ENCODE measurements at places on chromosomes 3 and 15. TPM values are rescaled to one million over a fixed set of nuclear protein-coding genes. Genes with fewer than 3 reads are reported as not detected.

Gene NAALADL2
- total RNA-seq, result 9.8 TPM

Gene XIRP1
- not detected for total RNA-seq

GRCh38 chr3:114408736-114409670, 115.2 kb downstream of the TIGIT start:
- peaks cover 11% of the 10 kb centered on the region for H3K4me1 ChIP-seq
- no peaks in the 10 kb centered on the region for H3K27me3 ChIP-seq
- H3K36me3 ChIP-seq, result no peaks in the 10 kb centered on the region
- no peak overlapping the region for H3K27ac ChIP-seq
- H3K4me3 ChIP-seq, result no peak overlapping the region

Gene ATOSA
- total RNA-seq, result 46.7 TPM

Gene CYP8B1
- total RNA-seq, result not detected

Gene FETUB
- total RNA-seq, result not detected

GRCh38 chr15:24933716-24934115, 21.1 kb upstream of the SNRPN start:
- DNase-seq, result no peak
- H3K36me3 ChIP-seq, result no peaks in the 10 kb centered on the region
- no peak overlapping the region for H3K27ac ChIP-seq
- H3K4me1 ChIP-seq, result no peaks in the 10 kb centered on the region
- H3K4me3 ChIP-seq, result no peak overlapping the region

- peaks cover 79% of the 10 kb centered on the region for H3K36me3 ChIP-seq
- no peak for DNase-seq
- no peak overlapping the region for H3K4me3 ChIP-seq
- no peak overlapping the region for H3K27ac ChIP-seq
- H3K27me3 ChIP-seq, result no peaks in the 10 kb centered on the region
- no peaks in the 10 kb centered on the region for H3K4me1 ChIP-seq
Measured at GRCh38 chr3:154307363-154307762, 16.9 kb downstream of the DHX36 start.

Gene SLC51B
- 3.2 TPM for total RNA-seq

DNA sequence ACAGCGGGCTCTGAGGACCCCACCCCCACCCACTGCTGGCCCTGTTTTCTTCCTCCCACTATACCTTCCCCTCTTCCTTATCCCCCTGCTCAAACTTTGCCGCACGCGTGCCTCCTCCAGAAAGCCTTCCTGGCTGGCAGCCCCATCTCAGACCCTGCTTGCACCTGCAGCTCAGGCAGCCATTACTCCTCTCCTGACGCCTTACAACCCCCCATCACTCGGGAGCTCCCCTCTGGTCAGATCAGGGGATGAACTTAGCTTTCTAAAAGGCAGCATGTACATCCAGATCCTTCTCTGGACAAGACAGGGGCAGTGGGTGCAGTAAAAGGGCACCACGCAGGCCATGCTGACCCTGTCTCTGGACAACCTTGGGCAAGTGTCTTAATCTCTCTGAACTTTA, 94.5 kb downstream of the SEC22A start:
- H3K36me3 ChIP-seq, result no peaks in the 10 kb centered on the region
- H3K4me1 ChIP-seq, result no peaks in the 10 kb centered on the region
- H3K27ac ChIP-seq, result no peak overlapping the region
- no peak overlapping the region for H3K4me3 ChIP-seq
- no peaks in the 10 kb centered on the region for H3K27me3 ChIP-seq
- no peak for DNase-seq

GRCh38 chr15:64808785-64809453, 16.5 kb downstream of the PIF1 start:
- H3K4me3 ChIP-seq, result no peak overlapping the region
- no peaks in the 10 kb centered on the region for H3K36me3 ChIP-seq
- no peaks in the 10 kb centered on the region for H3K4me1 ChIP-seq
- no peak for DNase-seq
- H3K27ac ChIP-seq, result no peak overlapping the region

- no peak overlapping the region for H3K27ac ChIP-seq
- H3K36me3 ChIP-seq, result peaks cover 7% of the 10 kb centered on the region
- H3K27me3 ChIP-seq, result no peaks in the 10 kb centered on the region
- H3K4me3 ChIP-seq, result no peak overlapping the region
Measured at GRCh38 chr3:120689395-120689794, 7.4 kb upstream of the HGD start.

DNA sequence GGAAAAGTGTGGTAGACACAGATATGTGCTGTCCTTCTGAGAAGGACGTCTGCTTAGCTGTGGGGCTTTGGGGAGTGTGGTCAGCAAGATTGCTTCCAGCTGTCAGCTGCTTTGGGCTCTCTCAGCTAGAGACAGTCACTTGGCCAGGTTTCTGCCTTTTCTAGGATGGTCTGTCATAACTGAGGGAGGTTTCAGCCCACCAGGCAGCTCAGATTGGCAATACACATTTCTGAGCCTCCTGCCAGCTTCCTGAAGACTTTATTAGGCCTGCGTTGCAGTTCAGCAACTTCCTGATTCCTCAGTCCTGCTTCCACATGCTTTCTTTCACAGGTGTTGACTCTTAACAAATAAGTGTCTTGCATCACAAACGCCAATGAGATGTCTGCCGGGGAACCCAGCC, 286.5 kb downstream of the SQOR start:
- peak overlapping the region; percentile 60 for H3K27ac ChIP-seq
- DNase-seq, result no peak
- H3K36me3 ChIP-seq, result no peaks in the 10 kb centered on the region
- peaks cover 8% of the 10 kb centered on the region for H3K4me1 ChIP-seq
- no peaks in the 10 kb centered on the region for H3K27me3 ChIP-seq

DNA sequence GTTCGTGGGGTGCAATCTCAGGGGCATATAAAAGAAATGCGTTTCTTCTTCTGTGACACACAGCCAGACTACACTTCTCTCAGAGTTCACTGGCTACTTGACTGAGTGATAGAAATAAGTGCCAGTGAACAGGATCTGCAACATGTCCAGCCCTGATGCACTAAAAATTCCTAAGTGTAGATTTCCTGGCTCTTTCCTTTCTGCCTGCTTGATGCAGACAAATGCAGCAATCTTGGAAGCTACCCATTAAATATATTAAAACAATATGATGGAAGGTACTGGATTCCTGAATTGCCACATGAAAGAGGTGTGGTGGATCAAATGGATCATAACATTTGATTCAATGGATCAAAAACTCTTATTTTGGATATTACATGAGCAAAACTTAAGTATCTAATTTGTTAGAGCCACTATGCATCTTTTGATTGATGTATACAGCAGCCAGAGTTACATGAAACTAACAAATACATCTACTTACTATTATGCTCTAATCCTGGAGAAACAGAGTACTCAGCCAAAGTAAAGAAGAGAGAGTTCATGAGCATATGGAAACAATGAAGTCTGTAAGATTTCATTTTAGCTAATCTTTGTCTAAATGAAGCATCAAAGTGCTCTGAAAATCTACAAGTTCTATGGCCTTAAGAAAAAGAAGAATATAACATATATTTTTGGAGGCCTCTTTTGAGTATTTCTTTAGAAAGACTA, 222.6 kb downstream of the ZNF385D start:
- H3K36me3 ChIP-seq, result no peaks in the 10 kb centered on the region
- no peaks in the 10 kb centered on the region for H3K4me1 ChIP-seq
- H3K4me3 ChIP-seq, result no peak overlapping the region

GRCh38 chr15:95095250-95095649, 863.9 kb downstream of the MCTP2 start:
- no peak for DNase-seq
- no peak overlapping the region for H3K4me3 ChIP-seq
- no peaks in the 10 kb centered on the region for H3K36me3 ChIP-seq
- no peaks in the 10 kb centered on the region for H3K27me3 ChIP-seq

Gene STRIT1
- not detected for total RNA-seq

Gene CHL1
- total RNA-seq, result 20.2 TPM

Gene BTLA
- total RNA-seq, result 0.86 TPM

Gene TIMMDC1
- 99.4 TPM for total RNA-seq

Gene CSPG4
- 15.0 TPM for total RNA-seq

Gene GREM1
- 3.1 TPM for total RNA-seq

GRCh38 chr3:178518660-178519396, 17.4 kb upstream of the KCNMB2 start:
- H3K36me3 ChIP-seq, result no peaks in the 10 kb centered on the region
- no peak for DNase-seq
- H3K27me3 ChIP-seq, result no peaks in the 10 kb centered on the region
- H3K27ac ChIP-seq, result no peak overlapping the region
- H3K4me1 ChIP-seq, result no peaks in the 10 kb centered on the region

Gene AHSG
- not detected for total RNA-seq

- H3K36me3 ChIP-seq, result peaks cover 56% of the 10 kb centered on the region
- H3K4me1 ChIP-seq, result no peaks in the 10 kb centered on the region
- H3K27ac ChIP-seq, result no peak overlapping the region
Measured at GRCh38 chr3:113662824-113663223, 33.6 kb downstream of the USF3 start.

DNA sequence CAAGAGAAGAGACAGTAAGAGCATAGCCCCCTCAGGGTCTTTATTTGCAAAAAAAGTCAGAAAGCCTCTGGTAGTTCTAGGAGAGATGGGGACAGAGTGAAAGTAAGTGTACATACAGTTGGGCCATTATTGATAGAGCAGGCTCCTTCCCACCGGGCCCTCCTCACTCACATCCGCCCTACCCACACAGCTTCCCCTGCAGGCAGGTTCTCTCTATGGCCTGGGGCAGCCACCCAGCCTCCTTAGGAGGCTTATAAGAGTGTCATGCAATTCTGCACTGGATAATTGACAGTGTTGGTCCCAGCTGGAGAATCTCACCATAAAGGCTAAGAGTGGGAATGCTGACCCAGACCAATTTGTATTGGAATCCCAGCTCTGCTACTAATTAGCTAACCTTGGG, 49.5 kb downstream of the SLC30A4 start:
- H3K4me3 ChIP-seq, result no peak overlapping the region
- no peaks in the 10 kb centered on the region for H3K4me1 ChIP-seq

GRCh38 chr3:39668420-39668819, 141.0 kb upstream of the MYRIP start:
- no peaks in the 10 kb centered on the region for H3K36me3 ChIP-seq
- H3K27me3 ChIP-seq, result no peaks in the 10 kb centered on the region
- no peak for DNase-seq
- no peak overlapping the region for H3K27ac ChIP-seq

DNA sequence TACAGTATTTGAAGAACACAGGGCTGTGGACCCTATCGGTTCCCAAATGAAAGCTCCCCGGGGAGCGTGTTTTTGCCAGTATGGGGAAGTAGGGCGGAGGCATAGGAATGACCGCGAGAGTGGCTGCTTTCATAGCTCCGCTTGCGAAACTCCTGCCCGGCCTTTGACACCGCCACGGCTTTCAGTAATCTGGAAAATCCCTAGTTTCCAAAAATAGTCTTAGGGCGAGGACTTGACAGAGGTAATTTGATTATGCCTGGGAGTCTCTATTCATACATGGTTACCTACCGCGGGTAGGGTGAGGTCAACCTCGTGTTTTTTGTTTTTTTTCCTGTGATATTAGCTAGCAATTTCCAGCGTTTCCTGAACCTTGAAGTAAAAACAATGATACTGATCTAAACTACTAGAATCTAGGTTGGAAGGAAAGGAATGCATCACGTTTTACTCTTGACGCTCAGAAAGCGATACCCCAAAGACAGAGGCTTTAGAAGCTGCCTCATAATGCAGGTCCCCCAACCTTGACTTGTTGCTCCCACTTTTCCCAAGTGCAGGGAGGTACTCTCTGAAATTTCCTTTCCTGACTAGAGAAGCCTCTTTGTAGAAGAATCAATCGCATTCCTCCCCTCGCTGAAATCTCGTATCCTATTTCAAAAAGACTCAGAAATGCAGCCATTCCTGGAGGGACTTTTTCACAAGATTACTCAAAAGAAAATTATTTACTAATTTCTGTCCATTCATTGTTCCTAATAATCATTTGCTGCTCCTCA, 894 bp upstream of the CCNL1 start:
- H3K27me3 ChIP-seq, result no peaks in the 10 kb centered on the region
- DNase-seq, result peak; percentile 92
- peaks cover 31% of the 10 kb centered on the region for H3K36me3 ChIP-seq
- H3K4me1 ChIP-seq, result peaks cover 43% of the 10 kb centered on the region
- H3K27ac ChIP-seq, result peak overlapping the region; percentile 100

DNA sequence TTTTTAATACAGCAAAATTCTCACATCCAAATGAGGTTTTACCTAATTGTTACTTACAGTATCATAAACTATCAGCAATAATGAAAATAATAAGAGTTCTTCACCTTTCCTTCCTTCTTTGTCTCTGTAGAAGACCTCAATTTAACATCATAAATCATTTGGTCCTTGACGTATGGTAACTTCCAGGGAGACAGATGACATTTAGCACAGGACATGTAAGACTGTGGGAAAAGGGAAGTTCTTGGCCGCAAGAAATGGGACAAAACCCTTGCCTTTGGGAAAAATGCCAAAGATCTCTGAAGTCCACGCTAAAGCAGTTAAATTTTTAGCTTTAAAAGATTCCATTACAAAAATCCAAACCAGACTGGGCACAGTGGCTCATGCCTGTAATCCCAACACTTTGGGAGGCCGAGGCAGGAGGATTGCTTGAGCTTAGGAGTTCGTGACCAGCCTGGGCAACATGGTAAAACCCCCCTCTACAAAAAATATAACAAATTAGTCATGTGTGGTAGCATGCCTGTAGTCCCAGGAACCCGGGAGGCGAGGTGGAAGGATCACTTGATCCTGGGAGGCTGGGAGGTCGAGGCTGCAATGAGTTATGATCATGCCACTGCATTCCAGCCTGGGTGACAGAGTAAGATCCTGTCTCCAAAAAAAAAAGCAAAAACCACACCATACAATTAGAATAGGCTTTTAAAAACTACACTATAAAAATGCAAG, 8.8 kb downstream of the PTPN9 start:
- no peak for DNase-seq
- peaks cover 21% of the 10 kb centered on the region for H3K4me1 ChIP-seq
- no peaks in the 10 kb centered on the region for H3K27me3 ChIP-seq
- H3K4me3 ChIP-seq, result no peak overlapping the region

DNA sequence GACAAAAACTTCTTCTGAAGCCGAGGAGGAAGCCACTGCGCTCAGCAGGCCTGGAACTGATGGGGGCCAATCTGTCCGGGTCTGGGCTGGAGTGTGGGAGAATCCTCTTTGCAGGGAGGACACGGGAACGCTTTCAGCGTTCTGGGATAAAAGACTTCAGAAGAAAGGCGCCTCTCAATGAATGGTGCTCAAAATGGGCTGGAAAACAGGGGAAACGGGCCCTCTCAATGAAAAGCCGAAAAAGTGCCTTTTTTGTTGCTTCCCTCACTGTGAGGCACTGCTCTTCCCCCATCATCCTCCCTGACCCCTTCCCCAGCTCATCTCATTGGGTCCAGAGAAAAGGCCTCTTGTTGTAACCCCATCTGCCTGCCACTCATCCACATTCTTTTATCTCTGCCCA, 119.5 kb upstream of the LRIG1 start:
- H3K4me3 ChIP-seq, result no peak overlapping the region
- H3K27me3 ChIP-seq, result no peaks in the 10 kb centered on the region
- no peaks in the 10 kb centered on the region for H3K4me1 ChIP-seq

GRCh38 chr15:29936353-29937049, 114.2 kb upstream of the TJP1 start:
- H3K27ac ChIP-seq, result no peak overlapping the region
- no peaks in the 10 kb centered on the region for H3K4me1 ChIP-seq
- no peaks in the 10 kb centered on the region for H3K27me3 ChIP-seq
- H3K36me3 ChIP-seq, result no peaks in the 10 kb centered on the region

Gene CHRNA5
- 2.6 TPM for total RNA-seq

Gene CCDC54
- not detected for total RNA-seq

GRCh38 chr15:70559265-70560239, 203.8 kb downstream of the UACA start:
- H3K4me1 ChIP-seq, result peaks cover 16% of the 10 kb centered on the region
- no peaks in the 10 kb centered on the region for H3K27me3 ChIP-seq
- H3K36me3 ChIP-seq, result no peaks in the 10 kb centered on the region

Gene SPTSSB
- not detected for total RNA-seq

All from lower lobe of right lung (tissue), 2 donors.